Fibroblast of lung (primary cell): ENCODE measurements at places on chromosomes 11 and 22. TPM values are rescaled to one million over a fixed set of nuclear protein-coding genes. Genes with fewer than 3 reads are reported as not detected.

CECR2 gene
- under 0.01 and 0.51 TPM in 2 replicates for total RNA-seq

GSTT2B gene
- 0.26 and 9.9 TPM in 2 replicates for total RNA-seq

MYBPC3 gene
- total RNA-seq: not detected in 2 replicates

PRR33 gene
- not detected in 2 replicates for total RNA-seq

CPT1B gene
- total RNA-seq: 2.6 and 4.8 TPM in 2 replicates

NARS2 gene
- 15.7 and 18.5 TPM in 2 replicates for total RNA-seq

OR10D3 gene
- not detected in 2 replicates for total RNA-seq

LRRC55 gene
- not detected in 2 replicates for total RNA-seq

PRR14L gene
- total RNA-seq: 14.4 and 17.3 TPM in 2 replicates

YPEL4 gene
- 1.5 and 2.3 TPM in 2 replicates for total RNA-seq

E2F8 gene
- 0.17 TPM in 1 of 2 replicates, not detected in the other for total RNA-seq

DNA sequence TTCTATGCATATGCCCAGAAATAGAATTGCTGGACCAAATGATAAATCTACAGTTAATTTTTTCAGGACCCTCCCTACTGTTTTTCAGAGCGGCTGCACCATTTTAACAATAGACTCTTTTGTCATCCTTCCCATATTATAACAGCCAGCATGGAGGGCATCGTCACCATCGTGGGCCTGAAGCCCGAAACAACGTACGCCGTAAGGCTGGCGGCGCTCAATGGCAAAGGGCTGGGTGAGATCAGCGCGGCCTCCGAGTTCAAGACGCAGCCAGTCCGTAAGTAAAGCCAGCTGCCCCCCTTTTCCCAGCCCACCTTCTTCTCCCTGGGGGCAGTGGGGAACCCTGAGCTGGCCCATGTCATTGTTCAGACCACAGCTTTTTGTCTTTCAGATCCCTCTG lies 79.5 kb upstream of the TTC12 start:
- DNase-seq: no peak

DNA sequence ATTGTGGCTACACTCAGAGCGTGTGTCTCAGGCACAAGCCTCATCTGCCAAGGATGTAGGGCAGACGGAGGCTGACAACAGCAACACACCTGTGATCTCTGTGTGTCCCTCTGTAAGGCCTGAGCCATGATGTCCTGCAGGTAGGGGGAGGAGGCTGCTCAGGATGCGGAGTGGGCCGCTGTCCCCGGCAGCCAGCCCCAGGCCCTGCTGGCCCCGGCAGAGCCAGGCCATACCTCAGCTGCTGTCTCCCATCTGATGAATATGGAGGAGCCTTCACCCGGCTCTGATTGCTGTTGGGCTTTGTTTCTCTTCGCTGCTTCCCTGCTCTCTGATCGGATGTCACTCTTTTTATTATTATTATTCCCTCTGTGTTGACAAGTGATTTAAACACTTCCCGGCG lies 83.6 kb upstream of the NCAM1 start:
- DNase-seq: no peak

GRCh38 chr11:45048870-45049691 lies 97.4 kb upstream of the PRDM11 start:
- peak; percentile 8 for DNase-seq

GRCh38 chr22:39943953-39944872 lies 16.0 kb upstream of the TMA7B start:
- no peak for DNase-seq

DNA sequence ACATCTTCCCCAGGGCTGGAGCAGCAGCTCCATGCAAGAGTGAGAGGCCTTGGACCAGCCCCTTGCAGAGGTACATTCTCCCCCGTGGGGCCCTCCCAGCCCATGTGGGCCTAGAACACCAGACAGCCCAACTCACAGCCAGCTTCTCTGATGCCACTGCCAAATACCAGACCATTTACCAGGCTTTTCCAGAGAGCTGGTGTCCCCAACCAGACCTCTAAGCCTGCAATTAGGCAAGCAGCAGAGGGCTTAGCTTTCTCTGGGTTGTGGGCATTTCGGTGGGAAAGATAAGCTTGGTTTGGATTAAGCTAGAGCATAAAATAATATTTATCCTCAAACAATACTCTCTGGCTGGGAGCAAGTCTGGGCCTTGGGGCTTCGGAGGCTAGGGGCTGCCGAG lies 75.6 kb downstream of the TP53I11 start:
- no peak for DNase-seq

DNA sequence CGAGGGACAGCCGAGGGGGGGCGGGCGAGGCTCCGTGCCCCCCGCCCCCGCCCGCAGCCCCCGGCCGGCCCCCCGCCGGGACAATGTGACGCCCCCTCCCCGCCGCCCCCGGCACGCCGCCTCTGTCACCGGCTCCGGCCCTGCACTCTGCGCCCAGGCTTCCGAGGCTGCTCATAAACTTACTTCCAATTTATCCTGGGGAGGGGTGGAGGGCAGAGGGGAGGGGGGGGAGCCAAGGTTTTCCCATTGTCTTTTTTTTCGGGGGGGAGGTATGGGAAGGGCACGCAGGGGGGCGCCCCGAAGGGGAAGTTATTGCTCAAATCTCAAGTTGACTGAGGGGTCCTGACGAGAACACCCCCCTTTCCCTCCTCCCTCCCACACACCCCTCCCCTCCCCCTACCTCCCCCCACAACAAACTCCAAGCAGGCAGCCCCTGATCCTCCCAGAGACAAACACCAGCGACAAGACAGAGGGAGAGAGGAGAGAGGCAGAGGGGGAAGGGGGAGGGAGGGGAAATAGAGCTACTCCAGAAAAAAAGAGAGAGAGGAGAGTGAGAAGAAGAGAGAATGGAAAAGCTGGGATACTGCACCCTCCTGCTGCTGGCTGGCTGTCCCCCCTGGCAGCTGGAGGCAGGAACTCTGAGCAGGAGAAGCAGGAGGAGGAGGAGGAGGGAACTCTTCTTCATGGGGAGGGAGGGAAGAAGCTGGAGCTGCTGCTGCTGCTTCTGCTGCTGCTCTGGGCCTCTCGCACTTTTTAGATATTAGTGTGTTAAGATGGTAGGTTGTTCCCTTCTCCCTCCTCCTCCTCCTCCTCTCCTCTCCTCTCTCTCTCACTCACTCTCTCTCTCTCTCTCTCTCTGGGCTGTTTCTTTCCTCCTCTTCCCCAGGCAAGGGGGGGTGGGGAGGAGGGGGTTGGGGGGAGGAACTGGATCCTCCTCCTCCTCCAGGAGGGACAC lies 631 bp downstream of the PHF21A start:
- peak; percentile 84 for DNase-seq

GRCh38 chr11:22938691-22939090 lies 78.4 kb upstream of the CCDC179 start:
- DNase-seq: no peak

DNA sequence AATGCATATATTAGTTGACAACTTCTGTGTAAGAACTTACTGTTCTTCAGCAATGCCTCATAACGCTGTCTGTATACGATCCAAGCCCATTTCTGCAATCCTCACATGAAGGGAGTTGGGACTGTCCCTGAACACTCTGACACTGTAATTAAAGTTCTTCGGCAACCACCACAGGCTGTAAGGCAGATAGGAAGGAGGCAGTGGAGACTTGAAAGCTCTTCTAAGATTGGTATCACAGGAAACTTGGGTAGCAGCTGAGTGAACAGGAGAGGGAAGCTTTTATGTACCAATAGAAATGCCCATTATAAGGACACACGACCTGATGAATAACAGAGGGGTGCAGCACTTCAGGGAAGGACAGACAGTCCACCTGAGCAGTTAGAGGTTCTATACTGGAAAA lies 12.0 kb upstream of the GAB2 start:
- no peak for DNase-seq

DNA sequence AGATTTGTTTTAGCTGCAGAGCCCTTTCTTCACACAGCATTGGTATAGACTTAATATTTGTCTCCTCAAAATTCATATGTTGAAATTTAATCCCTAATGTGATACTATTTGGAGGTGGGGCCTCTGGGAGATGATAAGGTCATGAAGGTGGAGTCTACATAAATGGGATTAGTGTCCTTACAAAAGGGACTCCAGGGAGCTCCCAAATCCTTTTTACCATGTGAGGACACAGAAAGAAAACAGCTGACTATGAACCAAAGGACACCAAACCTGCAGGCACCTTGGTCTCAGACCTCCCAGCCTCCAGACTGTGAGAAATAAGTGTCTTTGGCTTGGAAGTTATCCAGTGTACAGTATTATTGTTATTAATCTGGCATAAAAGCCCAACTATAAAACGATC lies 10.2 kb downstream of the SLC35F2 start:
- DNase-seq: no peak

DNA sequence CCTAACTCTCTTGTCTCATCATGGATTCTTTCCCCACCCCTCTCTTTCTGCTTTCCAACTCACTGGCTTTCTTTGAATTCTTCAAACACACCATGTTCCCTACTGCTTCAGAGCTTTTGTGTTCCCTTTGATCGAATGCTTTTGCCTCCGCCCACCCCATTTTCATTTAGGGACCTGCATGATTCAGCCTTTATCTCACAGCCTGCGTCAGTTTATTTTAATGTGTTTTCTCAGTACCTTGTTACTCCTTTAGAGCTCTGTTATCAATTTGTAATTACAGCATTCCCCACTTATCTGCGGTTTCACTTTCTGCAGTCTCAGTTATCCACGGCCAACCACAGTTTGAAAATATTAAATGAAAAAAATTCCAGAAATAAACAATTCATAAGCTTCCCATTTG lies 451.3 kb downstream of the METTL15 start:
- DNase-seq: peak; percentile 33

GRCh38 chr22:30057375-30057774 lies 22.9 kb upstream of the HORMAD2 start:
- no peak for DNase-seq

GRCh38 chr11:93084727-93085505 lies 112.9 kb downstream of the SLC36A4 start:
- DNase-seq: no peak
